ENCODE measurements at places on chromosomes 5 and 9.

- no peak for DNase-seq
Measured at GRCh38 chr5:173962436-173962972, 26.5 kb upstream of the C5orf47 start.

DNA sequence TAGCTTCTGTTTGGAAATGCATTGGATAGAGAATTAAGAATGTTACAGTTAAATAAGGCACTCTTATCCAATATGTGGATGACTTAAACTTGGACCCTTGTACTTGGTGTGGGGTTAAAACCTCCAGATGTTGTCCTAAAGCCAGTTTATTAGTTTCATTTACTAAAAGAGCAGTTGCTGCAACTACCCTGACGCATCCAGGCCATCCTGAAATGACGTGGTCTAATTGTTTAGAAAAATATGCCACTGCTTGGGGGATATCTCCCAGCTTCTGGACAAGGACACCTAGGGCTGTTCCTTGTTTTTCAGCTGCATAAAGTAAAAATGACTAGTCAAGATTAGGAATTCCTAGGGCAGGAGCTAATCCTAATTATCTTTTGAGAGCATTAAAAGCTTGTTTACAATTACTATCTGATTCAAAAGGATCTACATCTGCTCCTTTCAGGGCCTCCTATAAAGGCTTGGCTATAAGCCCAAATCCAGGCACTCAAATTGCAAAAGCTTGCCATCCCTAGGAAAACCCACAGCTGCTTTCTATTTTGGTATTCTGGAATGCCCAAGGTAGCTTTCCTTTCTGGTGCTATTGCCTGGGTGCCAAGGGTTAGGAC, 45.7 kb upstream of the SLCO4C1 start:
- no peak for DNase-seq

- DNase-seq: no peak
Measured at GRCh38 chr9:77848404-77848803, 183.2 kb downstream of the GNAQ start.

DNA sequence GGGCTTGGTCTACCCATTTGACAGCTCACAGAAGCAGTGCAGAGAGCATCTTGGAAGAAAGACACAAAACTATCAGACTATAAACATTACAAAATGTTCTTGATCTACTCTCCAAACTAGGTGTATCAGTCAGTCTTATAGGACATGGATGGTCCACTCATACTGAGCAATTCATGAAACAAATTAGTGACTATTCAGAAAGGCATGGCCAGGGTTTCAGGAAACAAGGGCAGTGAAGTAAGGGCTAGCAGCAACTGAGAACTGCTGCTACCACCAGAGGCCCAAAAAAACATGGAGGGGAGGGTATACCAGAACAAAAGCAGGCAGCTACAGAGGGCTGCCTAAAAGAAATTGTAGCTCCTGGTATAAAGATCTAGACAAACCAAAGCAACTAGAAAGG, 287.0 kb downstream of the PIK3R1 start:
- no peak for DNase-seq

- no peak for DNase-seq
Measured at GRCh38 chr5:127400539-127400938, 109.9 kb downstream of the MEGF10 start.

GRCh38 chr9:4970970-4971641, 14.0 kb upstream of the JAK2 start:
- DNase-seq: peak; percentile 41

DNA sequence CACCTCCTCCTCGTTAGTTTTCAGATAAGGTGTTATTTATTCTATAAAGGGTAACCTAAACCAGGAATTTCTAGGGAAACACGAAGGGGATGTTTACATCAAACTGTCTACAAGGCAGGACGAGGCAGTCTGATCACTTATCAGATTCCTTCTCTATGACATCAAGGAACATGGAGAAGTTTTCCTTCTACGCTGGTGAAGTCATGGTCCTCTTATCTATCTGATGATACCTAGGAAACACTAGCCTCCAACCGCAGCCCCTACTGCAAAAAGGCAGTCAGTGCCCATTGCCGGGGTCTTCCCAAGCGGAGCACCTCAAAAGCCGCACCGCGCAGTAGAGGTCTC, 1.5 kb downstream of the MPDZ start:
- no peak for DNase-seq

DNA sequence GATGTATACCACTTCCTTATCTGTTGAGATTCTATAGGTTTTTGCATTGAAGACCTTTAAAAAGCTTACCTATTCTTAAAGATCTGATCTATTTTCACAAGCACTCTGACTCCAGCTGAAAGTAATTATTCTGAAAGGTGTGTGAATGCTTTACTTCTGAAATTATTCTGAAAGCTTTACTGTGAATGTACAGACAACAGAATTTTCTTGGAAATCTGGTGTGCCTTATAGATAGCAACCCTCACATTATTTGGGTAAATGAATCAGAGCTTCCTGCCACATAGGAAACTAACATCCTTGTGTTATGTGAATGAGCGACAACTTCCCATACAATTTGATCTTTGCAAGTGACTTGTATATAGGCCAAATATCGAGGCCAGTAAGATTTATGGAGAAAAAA, 6.5 kb downstream of the CDO1 start:
- DNase-seq: no peak

DNA sequence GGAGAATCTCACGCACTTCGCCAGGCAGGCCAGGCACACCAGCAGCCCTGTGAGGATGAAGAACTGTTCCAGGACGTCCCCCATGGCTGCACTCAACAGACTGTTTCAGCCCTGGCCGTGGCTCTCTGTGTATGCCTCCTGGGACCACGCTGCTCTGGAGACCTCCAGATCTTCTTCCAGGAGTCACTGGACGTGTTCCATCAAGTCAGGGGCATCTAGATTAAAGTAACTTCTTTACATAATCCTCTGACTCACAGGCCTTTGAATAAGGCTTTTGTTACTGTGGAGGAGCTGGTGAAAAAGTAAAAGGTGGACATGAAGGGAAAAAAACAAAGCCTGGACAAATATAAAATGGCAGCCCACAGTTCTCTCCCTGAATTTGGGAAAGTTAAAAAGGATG, at the start of gene HSD17B3:
HSD17B3 (minus strand) TSS at position 156 of the 400 bp plus-strand sequence; CDS start at position 84, 72 bp downstream.
- DNase-seq: no peak

DNA sequence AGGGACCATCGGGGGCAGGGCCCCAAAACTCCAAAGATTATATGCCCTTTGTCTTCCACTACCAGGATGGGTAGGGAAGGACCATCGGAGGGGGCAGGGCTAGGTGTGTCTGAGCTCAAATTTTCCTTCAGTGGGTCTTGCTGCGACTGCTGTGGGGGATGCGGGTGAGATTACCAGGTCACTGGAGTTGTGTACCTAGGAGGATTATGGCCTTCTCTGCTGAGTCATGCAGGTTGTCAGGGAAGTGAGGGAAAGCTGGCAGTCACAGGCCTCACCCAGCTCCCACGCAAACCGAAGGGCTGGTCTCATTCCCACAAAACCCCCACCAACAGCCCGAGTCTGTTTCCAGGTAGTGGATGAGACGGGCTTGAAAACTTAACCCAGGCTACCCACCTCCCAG, 489.4 kb downstream of the ZNF608 start:
- DNase-seq: no peak

GRCh38 chr5:67194166-67194565, 2.4 kb downstream of the CD180 start:
- no peak for DNase-seq

DNA sequence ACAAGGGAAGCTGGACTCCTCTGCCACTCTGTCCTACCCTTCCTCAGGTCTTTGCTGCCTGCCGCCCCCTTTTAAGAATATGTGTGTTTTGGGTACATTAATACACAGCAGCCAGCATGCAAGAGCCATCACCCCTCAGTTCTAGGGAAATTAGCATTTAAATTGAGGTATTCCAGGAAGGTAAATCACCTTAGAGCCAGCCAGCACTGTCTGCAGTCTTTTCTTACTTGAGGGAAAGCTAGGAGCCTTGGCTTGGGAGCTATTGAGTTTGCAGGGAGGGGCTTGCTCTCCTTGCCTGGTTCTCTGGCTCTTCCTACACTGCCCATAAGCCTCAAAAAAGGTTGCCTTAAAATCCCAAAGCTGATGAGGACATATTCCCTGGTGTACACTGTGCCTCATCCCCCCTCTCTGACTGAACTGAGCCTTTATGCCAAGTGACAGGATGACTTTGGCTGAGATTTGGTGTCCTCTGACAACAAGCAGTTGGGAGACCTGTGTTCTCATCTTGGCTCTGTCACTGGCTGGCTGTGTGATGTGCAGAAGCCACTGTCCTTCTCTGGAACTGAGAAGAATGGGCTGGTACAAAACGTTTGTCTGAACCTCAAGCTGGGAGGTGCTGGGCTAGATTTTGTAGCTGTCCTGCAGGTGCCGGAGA, 54.1 kb downstream of the TRIM32 start:
- DNase-seq: no peak
